ENCODE measurements at places on chromosomes 12 and 14.

- no peak for DNase-seq
Measured at GRCh38 chr14:90263748-90264449, 7.5 kb downstream of the PSMC1 start.

DNA sequence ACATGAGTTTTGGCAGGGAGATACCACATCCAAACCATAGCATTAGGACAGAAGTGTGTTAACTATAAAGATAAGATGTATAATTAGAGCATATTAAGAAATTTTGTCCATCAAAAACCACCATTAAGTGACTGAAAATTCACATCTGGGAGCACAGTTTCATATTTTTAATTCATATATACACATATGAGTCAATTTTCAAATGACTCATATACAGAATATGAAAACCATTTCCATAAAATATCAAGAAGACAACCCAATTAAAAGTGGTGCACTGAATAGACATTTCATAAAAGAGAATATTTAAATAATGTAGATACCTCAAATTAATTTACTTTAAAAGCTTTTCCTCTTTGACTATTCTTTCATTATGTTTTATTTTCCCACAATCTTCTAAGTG, 25.3 kb downstream of the MUCL1 start:
- no peak for DNase-seq

GRCh38 chr12:111578971-111579340, 20.2 kb downstream of the ATXN2 start:
- DNase-seq, result peak; percentile 81

DNA sequence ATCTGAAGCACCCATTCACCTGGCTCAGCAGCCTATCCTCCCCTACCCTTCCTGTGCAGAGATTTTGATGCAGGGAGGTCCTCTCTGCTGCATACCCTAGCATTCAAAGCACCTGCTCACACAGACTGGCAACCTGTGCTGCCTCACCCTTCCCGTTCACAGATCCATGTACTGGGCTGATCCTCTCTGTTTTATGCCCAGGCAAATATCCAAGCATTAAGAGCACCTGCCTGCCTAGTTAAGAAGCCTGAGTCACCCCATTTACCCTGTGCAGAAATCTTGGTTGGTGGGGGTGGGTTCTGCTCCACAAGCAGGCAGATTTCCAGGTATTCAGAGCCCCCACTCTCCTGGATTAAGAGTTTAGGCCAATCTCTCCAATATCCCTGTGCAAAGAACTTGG, 8.4 kb downstream of the TAS2R13 start:
- DNase-seq, result no peak
